ENCODE measurements at places on chromosomes 6 and 20. TPM values are rescaled to one million over a fixed set of nuclear protein-coding genes. Genes with fewer than 3 reads are reported as not detected.

DNA sequence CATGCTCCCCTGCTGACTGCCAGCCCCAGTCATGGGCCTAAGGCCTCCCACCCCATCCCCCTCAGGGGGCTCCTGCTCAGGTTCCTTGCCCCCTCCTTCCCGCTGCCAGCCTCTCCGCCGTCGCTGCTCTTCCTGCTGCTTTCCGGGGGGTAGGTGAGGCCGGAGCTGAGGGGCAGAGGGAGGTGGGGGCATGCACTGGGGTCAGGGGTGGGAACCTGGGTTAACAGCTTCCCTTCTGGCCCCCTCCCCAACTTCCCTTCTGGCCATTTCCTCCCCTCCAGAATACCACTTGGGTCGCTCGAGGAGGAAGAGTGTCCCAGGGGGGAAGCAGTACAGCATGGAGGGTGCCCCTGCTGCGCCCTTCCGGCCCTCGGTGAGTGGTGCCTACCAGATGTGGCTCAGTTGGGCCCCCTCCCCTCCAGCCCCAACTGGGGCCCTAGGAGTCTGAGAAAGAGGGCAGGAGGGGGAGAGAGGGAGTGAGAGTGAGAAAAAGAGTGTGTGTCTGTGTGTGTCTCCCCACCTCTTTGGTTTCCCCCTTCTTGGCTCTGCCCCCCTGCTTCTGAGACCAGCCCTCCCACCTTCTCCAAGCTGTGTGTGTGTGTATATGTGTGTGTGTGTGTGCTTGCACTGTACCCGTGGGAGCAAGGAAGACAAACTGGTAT is 12.1 kb downstream of the SYNGAP1 start:
- DNase-seq, result no peak

DNA sequence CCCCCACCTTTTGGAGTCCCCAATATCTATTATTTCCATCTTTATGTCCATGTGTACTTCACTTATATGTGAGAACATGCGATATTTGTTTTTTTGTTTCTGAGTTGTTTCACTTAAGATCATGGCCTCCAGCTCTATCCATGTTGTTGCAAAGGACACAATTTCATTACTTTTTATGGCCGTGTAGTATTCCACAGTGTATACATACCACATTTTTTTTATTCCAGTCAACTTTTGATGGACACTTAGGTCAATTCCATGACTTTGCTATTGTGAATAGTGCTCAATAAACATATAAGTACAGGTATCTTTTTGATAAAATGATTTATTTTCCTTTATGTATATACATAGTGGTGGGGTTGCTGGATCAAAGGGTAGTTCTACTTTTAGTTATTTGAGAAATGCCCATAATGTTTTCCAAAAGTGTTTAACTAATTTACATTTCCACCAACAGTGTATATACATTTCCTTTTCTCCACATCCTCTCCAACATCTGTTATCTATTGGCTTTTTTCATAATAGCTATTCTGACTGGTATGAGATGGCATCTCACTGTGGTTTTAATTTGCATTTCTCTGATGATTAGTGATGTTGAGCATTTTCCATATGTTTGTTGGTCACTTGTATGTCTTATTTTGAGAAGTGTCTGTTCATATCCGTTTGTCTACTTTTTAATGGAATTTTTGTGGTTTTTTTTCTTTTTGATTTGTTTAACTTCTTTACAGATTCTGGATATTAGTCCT is 34.0 kb upstream of the COL10A1 start:
- no peak for DNase-seq

DNA sequence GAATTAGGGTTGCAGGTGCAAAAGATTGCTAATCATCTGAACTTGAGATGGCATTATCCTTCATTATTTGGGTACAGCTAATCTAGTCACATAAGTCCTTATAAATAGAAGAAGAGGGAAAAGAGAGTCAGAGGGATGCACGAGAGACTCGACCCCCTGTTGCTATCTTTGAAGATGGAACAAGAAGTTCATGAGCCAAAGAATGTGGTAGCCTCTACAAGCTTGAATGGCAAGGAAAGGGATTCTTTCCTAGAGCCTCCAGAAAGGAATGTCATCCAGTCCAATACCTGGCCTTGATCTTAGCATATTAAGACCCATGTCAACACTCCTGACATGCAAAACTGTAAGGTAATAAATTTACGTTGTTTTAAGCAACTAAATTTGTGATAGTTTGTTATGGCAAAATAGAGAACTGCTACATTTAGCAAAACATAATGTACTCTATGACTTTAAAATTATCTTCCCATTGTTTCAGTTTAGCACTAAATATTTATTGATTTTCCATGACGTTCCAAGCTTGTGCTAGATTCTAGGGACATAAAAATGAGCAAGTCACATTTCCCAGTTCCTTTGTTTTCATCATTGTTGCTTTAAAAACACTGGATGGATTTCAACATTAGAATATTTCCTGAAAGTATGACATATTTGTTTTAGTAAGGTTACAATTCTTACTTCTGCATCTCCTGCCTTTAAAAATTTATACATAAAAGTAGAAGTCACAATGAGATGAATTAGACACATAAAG is 12.7 kb downstream of the MANEA start:
- DNase-seq, result no peak

DNA sequence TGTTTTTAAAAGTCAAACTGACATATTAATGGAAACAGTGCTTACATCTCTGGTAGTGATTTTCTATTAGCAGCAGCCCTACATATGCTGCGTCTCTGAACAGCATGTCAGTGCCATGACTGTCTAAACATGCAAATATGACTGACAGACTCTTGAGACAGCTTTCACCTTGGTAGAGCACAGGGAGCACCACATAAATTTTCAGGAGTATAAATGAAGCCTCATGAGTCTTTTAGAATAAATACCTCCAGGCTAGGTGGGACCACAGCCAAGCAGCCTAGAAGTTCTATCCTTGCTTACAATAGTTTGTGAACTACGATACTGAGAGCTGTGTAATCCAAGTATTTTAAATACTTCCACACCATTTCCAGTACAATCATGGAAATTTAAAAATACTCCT is 410.7 kb upstream of the RUNX2 start:
- no peak for DNase-seq

DNA sequence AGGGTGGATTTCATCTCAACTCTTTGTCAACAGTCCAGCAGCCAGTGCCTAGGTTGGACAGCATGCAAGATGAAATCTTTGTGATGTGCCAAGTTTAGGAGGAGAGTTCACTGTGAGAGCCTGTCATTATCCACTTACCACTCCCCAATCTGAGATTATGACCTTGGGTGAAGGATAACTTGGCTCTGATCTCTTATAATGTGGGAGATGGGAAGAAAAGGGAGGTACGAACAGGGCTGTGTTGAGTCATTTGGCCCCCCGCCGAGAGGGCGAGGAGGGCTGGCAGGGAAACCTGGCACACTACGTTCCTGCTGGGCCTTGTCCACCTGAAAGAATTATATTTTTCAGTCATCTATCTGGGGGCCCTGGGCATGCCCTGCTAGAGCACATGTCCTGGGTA is 35.8 kb downstream of the LAMA4 start:
- no peak for DNase-seq

DNA sequence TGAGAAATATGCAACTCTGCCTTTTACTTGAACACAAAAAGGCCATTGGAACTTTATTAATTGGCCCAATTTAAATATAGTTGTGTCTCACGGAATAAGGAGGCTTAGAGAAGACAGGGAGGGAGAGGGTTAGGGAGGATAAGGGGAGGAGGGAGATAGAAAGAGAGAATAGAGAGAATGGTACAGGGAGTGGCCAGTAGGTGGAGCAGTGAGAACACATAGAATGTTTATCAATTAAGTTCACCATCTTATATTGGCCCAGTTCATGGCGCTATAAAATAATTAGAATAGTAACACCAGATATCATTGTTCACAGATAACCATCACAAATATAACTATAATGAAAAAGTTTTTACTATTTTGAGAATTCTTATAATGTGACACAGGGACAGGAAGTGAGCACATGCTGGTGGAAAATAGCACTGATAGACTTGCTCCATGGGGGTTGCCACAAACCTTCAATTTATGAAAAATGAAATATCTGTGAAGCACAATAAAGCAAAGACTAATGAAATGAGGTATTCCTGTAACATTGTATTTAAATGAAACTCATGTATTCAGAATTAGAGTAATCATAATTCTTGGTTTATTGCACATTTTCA is 374.1 kb upstream of the MANEA start:
- DNase-seq, result peak; percentile 4

- DNase-seq, result no peak
Measured at GRCh38 chr6:4487538-4487937, 288.7 kb upstream of the CDYL start.

- DNase-seq, result no peak
Measured at GRCh38 chr6:101668496-101669030, 275.1 kb downstream of the GRIK2 start.

PHACTR3 gene
- polyA plus RNA-seq, result not detected

IRF4 gene
- 0.44 TPM for polyA plus RNA-seq

CRISP2 gene
- not detected for polyA plus RNA-seq

DUSP15 gene
- polyA plus RNA-seq, result not detected

AVP gene
- polyA plus RNA-seq, result not detected

SPDEF gene
- not detected for polyA plus RNA-seq

MUC21 gene
- not detected for polyA plus RNA-seq

All from naive thymus-derived CD8-positive, alpha-beta T cell (primary cell).